ENCODE measurements at places on chromosomes 16 and 17.

GRCh38 chr17:58427807-58428206 lies 10.5 kb upstream of the RNF43 start:
- DNase-seq, result no peak

DNA sequence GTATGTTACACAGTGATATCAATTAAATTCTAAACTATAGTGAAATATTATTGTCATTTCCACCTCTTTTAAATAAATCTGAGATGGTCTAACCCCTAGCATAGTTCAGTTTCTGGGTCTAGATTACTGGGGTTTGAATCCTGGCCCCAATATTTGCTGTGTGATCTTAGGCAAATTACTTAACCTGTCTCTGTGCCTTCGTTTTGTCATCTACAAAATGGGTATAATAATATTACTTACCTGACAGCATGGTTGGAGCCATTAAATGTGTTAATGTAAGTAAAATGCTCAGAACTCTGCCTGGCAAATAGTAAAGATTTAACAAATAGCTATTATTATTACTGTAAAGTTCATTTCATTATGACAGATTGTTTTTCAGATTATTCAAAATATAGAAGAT lies 52.3 kb downstream of the BMERB1 start:
- no peak for DNase-seq

- peak; percentile 75 for DNase-seq
Measured at GRCh38 chr16:17211797-17212196, 259.0 kb downstream of the XYLT1 start.

GRCh38 chr17:63821804-63822203 lies 5.4 kb upstream of the PSMC5 start:
- DNase-seq, result no peak

- DNase-seq, result no peak
Measured at GRCh38 chr17:48575066-48575582, 3.0 kb downstream of the HOXB4 start.

All from NCI-H82 (cell line).